ENCODE measurements at places on chromosomes 5 and 9.
A peak's percentile ranks its signal among the peaks of the same experiment; 100 is the strongest.

DNA sequence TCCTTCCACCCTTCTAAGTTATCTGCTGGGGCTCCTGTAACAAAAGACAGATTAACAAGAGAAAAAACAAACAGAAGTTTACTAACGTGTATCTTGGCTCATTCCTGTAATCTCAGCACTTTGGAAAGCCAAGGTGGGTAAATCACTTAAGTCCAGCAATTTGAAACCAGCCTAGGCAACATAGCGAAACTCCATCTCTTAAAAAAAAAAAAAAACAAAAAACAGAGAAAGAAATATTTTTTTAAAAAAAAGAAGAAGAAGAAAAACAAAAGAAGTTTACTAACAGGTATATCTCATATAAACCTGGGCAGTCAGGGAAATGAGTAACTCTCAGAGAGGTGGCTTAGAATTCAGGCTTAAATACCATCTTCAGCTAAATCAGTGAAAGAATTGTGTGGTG, 10.3 kb upstream of the NDFIP1 start:
- no peak for DNase-seq

DNA sequence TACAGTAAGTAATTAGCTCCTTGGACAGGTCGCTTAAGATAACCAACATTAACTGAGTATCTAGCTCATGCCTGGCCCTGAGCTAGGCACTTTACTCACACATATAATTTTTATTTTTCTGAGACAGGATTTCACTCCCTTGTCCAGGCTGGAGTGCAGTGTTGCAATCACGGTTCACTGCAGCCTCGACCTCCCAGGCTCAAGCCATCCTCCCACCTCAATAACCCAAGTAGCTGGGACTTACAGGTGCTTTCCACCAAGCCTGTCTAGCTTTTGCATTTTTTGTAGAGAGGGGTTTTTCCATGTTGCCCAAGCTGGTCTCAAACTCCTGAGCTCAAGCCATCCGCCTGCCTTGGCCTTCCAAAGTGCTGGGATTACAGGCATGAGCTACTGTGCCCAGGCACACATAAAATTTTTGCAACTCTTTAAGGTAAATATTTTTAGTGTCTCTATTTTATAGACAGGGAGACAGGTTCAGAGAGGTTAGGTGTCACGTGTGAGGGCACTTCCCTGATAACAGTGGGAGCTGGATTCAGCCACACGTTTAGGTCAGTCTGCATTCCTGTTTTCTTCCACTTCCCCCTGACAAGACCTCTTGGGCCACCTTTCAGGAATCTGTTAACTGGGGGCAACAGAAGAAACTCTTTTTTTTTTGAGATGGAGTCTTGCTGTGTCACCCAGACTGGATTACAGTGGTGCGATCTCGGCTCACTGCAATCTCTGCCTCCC, 18.2 kb downstream of the HBEGF start:
- no peak for DNase-seq

GRCh38 chr5:161096581-161096980, 244.6 kb upstream of the ATP10B start:
- DNase-seq, result peak; percentile 50

- no peak for DNase-seq
Measured at GRCh38 chr9:138103111-138103848, 225.7 kb downstream of the CACNA1B start.

GRCh38 chr5:32160228-32160627, 13.9 kb downstream of the GOLPH3 start:
- no peak for DNase-seq

DNA sequence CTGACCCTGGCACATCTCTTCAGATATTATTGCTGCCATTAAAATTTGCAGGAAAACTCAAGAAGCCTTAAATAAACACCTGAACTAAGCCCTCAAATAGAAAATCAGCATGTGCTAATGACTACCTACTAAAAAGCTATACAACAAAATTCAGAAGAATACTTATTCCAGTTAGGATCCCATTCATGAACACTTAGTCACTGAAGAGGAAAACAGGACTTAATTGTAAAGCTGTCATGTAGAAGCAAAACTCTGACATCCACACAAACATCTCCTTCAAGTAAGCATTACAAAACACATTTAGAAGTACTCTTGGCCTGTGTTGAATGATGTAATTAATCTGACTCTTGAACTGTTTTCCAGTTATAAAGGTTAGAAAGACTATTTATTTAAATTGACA, 19.9 kb downstream of the ELL2 start:
- DNase-seq, result no peak

- DNase-seq, result no peak
Measured at GRCh38 chr9:69621730-69622460, 50.3 kb downstream of the APBA1 start.

GRCh38 chr5:137407090-137407489, 92.0 kb downstream of the SPOCK1 start:
- DNase-seq, result no peak

DNA sequence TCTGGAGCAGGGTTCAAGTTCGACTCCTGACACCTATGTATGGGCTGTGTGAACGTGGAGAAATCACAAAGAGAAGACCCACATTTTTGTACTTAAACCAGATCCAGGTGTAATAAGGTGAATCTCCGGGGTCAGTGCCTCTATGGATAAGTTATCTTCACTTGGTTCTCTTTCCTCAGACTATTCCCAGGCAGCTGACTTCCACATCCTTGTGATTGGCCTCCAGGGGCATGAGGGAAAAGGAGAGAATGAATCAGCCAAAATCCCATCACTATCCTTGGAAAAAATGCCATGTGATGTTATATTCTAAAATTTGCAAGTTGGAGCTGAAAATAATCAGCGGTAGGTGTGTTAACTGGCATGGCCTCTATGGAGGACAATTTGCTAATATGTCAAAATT, 37.2 kb downstream of the ZNF622 start:
- no peak for DNase-seq

Measured in HT1080 (cell line).